Suprapubic skin (tissue), 4 donors: ENCODE measurements at places on chromosomes 4 and X. TPM values are rescaled to one million over a fixed set of nuclear protein-coding genes. Genes with fewer than 3 reads are reported as not detected.

The KCTD8 gene
- total RNA-seq: 0.34 TPM

The LNX1 gene
- total RNA-seq: 46.6 TPM

The NIPAL1 gene
- total RNA-seq: 22.3 TPM

The F8A3 gene
- total RNA-seq: 21.9 TPM

The STK32B gene
- 1.6 TPM for total RNA-seq

The TRPC5OS gene
- not detected for total RNA-seq

The PRR32 gene
- not detected for total RNA-seq

The SSX2 gene
- total RNA-seq: not detected

The ARMCX1 gene
- 9.0 TPM for total RNA-seq

The ADH1C gene
- not detected for total RNA-seq
